ENCODE measurements at places on chromosomes 6 and 20. TPM values are rescaled to one million over a fixed set of nuclear protein-coding genes. Genes with fewer than 3 reads are reported as not detected.

- no peak for DNase-seq
Measured at GRCh38 chr6:117501722-117502121, 19.2 kb downstream of the DCBLD1 start.

SIRPD gene
- total RNA-seq, result 0.19 TPM

- DNase-seq, result no peak
Measured at GRCh38 chr20:33812908-33813462, 1.8 kb downstream of the CHMP4B start.

GRCh38 chr20:2387180-2387577 is 6.5 kb downstream of the TGM6 start:
- peak; percentile 76 for DNase-seq

SAYSD1 gene
- total RNA-seq, result 11.4 TPM

DNA sequence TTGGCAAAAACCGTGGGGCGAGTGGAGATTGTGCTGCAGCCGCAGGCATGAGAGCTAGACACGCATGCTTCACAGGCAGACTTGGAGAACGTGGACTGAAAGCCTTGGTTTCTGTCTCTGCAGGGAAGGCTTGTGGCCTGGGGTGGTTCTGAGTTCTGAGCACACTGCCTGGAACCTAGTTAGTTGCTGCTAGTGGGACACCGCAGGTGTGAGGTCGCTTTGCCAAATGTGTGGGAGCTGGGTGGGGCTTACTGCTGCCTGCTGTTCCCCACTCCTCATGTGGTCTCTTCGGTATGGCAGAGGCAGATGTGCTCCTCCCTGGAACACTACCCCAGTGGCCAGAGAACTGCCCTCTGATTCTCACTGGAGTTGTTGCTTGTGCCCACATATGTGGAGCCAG is 484.0 kb downstream of the MMUT start:
- no peak for DNase-seq

GRCh38 chr20:33686984-33687366 is 790 bp upstream of the E2F1 start:
- DNase-seq, result no peak

PDYN gene
- not detected for total RNA-seq

OXT gene
- not detected for total RNA-seq

GRCh38 chr20:62219992-62220665 is at the start of gene HRH3:
Gene HRH3, minus strand, starts transcription at chr20:62220278. Its CDS starts 308 bp downstream, at chr20:62219970.
- DNase-seq, result no peak

THEMIS gene
- total RNA-seq, result 133 TPM

GRCh38 chr6:30705620-30706019 is 11.5 kb downstream of the MDC1 start:
- DNase-seq, result no peak

GRCh38 chr20:62087227-62087626 is 21.5 kb upstream of the TAF4 start:
- no peak for DNase-seq

GRCh38 chr20:49166534-49167449 is 21.3 kb downstream of the STAU1 start:
- DNase-seq, result no peak

DNA sequence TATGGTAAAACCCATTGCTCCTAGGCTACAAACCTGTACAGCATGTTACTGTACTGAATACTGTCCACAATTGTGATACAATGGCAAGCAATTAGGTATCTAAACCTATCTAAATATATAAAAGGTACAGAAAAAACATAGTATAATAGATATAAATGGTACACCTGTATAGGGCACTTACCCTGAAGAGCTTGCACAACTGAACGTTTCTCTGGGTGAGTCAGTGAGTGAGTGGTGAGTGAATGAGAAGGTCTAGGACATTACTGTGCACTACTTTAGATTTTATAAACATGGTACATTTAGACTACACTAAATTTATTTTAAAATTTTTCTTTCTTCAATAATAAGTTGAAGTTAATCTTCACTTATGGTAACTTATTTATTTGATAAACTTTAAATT is 119.9 kb upstream of the CEP85L start:
- DNase-seq, result no peak

- DNase-seq, result peak; percentile 69
Measured at GRCh38 chr6:144013486-144013909, 5.4 kb upstream of the PLAGL1 start.

MAP3K5 gene
- 18.3 TPM for total RNA-seq

DNA sequence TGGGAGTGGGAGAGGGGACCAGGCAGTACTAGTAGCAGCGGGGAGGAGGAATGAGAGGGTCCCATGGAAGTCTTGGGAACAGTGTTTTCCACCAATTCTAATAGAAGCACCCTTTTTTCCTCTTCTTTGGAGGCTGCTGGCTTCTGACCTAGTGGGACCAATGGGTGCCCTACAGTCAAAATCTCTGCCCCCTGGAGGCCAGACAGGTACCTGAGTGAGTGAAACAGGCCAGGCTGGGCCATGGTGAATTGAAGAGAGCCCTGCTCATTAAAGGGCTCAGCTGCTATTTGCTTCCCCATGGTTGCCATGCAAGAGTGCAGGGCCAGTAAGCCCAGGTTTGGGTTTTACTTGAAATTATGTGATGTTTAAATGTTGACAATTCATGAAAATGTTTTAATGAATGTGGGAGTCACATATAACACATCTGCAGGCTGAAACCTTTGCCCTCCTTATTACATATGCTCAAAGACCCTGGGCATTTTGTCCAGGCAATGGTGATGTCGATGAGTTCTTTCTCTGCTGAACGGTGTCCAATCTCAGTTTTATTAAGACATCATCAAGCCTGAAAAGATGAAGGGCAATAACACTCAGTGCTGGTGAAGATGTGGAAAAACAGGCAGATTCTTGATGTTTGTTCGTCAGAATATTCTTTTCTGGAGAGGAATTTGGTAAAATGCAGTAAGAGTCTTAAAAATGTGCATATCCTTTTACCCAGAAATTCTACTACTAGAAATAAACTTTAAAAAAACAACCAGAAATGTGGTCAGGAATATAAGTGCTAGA is 42.3 kb upstream of the OCSTAMP start:
- DNase-seq, result no peak

TMEM170B gene
- 1.7 TPM for total RNA-seq

DNA sequence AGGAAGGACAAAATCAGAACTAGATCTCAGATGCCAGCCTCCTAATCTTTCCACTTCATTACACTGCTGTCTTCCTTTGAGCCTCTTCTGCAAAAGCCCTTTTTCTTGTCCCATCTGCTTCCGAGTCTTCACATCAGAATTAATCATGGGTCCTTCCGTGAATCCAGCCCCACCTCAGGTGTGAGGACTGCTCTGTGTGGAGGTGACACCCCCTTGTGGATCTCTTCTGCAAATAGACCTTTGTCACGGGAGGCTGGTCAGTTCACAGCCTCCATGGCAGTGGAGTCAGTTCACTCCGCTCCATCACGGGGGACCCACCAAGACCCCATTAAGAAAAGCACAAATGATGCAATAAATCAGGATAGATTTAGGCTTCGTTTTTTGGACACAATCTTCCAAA is 171.1 kb downstream of the ADAT2 start:
- no peak for DNase-seq

CNR1 gene
- not detected for total RNA-seq

CCN5 gene
- not detected for total RNA-seq

DNA sequence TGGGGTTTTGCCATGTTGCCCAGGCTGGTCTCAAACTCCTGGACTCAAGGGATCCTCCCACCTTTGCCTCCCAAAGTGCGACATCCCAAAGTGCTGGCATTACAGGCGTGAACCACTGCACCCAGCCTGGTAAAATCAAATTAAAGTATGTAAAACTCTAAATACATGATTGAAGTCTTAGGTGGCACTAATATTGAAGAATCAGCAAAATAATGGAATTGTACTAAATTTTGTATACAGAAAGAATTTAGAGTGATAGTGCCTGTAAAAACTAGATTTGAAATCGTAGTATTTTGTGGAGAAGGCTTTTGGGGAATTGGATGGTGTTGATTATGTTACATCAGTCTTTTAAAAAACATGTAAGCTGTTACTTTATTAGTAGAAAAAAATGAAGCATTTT is 10.0 kb upstream of the PRDM1 start:
- DNase-seq, result no peak

- DNase-seq, result no peak
Measured at GRCh38 chr20:39576771-39577170, 614.6 kb downstream of the DHX35 start.

MRPL2 gene
- total RNA-seq, result 71.0 TPM

DNA sequence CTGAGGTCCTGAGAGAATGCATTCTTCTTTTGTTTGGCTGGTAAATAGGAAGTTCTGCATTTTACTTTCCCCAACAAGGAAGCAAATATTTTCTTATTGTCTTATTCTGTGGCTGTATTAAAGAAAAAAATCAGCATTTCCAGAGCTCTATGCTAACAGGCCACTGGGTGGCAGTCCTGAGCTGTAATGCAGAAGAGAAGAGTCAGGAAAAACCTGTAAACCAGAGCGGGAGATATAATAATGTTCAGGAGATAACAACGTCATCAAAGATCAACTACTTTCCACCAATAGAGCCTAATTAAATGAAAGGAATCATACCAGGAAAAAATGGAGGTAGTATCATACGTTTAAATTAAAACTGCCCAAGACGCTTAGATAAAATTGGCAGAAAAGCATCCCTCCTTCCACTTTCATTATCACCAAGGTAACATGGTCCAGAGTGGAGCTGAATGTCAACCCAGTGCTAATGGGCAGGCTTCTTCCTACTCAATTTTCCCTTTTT is 55.6 kb upstream of the CARMIL1 start:
- DNase-seq, result peak; percentile 74

SLC25A27 gene
- total RNA-seq, result 0.35 TPM

RPL7L1 gene
- 73.5 TPM for total RNA-seq

ENPP5 gene
- not detected for total RNA-seq

- no peak for DNase-seq
Measured at GRCh38 chr6:146857980-146858347, 259.2 kb downstream of the ADGB start.

RPP40 gene
- total RNA-seq, result 4.6 TPM

HMGCLL1 gene
- total RNA-seq, result not detected

GRCh38 chr6:143298071-143298470 is 152.4 kb downstream of the ADAT2 start:
- DNase-seq, result no peak

XKR7 gene
- total RNA-seq, result not detected

DUSP15 gene
- not detected for total RNA-seq

ARMH2 gene
- 0.28 TPM for total RNA-seq
